ENCODE measurements at places on chromosomes 6 and 20. TPM values are rescaled to one million over a fixed set of nuclear protein-coding genes. Genes with fewer than 3 reads are reported as not detected.

DNA sequence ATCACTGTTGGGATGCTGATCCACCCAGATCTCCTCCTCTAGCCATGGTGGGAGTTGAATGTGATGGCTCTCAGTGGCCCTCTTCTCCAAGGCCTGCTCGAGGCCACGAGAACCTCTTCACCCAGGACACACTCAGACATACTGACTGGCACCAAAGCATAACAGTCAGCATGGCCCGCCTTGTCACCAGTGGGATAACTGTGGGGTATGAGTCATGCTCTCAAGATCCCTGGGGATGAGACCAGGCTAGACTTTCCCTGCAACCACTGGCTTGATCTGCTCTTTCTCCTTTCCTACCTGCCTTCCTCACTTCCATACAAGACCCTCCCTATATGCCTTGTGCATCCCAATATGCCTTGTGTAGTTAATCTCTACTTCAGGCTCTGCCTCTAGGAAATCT, 66.8 kb downstream of the RIN2 start:
- no peaks in the 10 kb centered on the region for H3K4me1 ChIP-seq
- H3K36me3 ChIP-seq: no peaks in the 10 kb centered on the region
- no peaks in the 10 kb centered on the region for H3K27me3 ChIP-seq
- no peak for DNase-seq

DNA sequence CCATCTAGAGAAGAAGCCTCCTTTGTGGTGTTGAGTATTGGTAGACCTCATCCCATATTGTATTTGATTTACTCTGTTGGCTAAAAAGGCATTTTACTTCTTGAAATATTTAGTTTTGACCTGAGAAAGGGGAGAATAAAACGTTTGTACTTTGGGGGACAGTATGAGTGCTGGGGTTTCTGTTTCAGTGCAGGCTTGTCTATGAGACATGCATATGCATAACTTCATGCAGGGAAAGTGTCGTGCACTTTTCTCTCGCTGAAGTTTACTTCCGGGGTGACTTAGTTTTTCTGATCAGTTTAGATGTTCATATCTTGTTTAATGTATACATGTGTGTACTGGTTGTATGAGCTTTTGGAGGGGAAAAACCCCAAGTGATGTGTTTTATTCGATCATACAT, 59.5 kb downstream of the UTRN start:
- no peaks in the 10 kb centered on the region for H3K36me3 ChIP-seq
- H3K4me1 ChIP-seq: peaks cover 59% of the 10 kb centered on the region
- peak overlapping the region; percentile 67 for H3K4me3 ChIP-seq
- no peaks in the 10 kb centered on the region for H3K27me3 ChIP-seq
- no peak for DNase-seq
- H3K27ac ChIP-seq: peak overlapping the region; percentile 75

DNA sequence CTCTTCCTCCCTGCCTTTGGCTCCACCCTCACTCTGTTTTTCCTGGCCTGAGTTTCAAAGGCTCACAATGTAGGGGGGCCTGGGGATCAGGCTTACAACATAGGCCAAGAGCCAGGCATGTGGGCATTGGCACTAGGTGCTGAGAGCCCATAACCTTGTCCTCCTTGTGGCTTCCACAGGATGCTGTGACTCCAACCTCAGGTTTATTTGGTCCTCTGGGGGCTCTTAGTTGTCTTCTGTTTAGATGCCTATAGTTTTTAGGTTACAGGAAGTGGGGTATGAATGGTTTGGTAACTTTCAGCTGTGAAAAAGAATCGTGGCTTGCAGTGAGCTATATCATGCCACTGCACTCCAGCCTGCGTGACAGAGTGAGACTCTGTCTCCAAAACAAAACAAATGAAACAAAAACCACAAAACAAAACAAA, 25.6 kb downstream of the MMP24 start:
- H3K27ac ChIP-seq: peak overlapping the region; percentile 6
- no peak overlapping the region for H3K4me3 ChIP-seq
- no peaks in the 10 kb centered on the region for H3K27me3 ChIP-seq
- no peaks in the 10 kb centered on the region for H3K36me3 ChIP-seq

The SPATS1 gene
- not detected for total RNA-seq

The BMP6 gene
- 0.56 TPM for total RNA-seq

DNA sequence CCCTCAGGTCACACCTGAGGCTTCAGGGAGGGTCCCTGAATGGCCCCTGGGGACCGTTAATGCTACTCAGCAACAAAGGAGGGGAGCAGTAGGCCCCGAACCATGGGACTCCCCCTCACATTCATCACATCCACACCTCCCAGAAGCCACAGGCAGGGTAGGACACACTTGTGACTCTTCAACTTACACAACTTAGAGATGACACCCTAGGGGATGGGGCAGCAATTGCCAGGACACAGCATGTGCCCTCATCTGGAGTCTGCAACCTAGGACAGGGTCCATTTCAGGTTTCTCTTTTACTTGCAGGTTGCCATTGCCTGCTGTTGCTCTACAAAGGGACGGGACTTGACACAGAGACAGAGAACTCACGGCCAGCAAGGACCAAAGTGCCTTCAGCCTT, 770 bp downstream of the ULBP3 start:
- no peaks in the 10 kb centered on the region for H3K27me3 ChIP-seq
- H3K36me3 ChIP-seq: no peaks in the 10 kb centered on the region
- H3K4me1 ChIP-seq: no peaks in the 10 kb centered on the region
- H3K27ac ChIP-seq: no peak overlapping the region
- no peak for DNase-seq
- peak overlapping the region; percentile 77 for H3K4me3 ChIP-seq

- H3K4me1 ChIP-seq: peaks cover 8% of the 10 kb centered on the region
- H3K27me3 ChIP-seq: no peaks in the 10 kb centered on the region
- peaks cover 7% of the 10 kb centered on the region for H3K36me3 ChIP-seq
Measured at GRCh38 chr6:89828988-89829471, 650 bp upstream of the CASP8AP2 start.

GRCh38 chr6:16361121-16361520, 122.7 kb downstream of the GMPR start:
- H3K27ac ChIP-seq: no peak overlapping the region
- H3K4me1 ChIP-seq: no peaks in the 10 kb centered on the region
- no peaks in the 10 kb centered on the region for H3K27me3 ChIP-seq
- H3K36me3 ChIP-seq: no peaks in the 10 kb centered on the region

All from naive thymus-derived CD4-positive, alpha-beta T cell (primary cell).